ENCODE measurements at places on chromosomes 1 and 21.
A peak's percentile ranks its signal among the peaks of the same experiment; 100 is the strongest.

DNA sequence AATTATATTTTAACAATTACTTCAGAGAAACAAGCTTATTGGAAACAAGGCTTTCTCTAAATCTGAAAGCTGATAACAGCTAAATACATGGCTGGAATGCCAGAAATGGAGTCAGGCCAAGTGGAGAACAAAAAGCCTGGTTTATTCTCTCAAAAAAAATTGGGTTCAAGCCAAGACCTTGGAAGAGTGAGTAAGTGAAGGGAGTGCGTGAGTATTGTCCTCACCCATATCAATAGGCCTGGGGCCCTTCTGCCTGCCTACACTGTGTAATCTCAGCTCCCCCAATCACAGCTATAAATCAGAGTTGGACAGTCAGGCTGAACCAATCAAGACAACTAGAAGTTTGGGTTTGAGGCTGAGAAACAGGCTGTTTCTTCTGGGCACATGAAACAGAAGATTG, 7.4 kb downstream of the KYAT3 start:
- no peak for DNase-seq

GRCh38 chr1:13908128-13908527, 208.1 kb downstream of the PRDM2 start:
- DNase-seq = no peak

- no peak for DNase-seq
These were observed 134.1 kb upstream of the KRTAP19-8 start for GRCh38 chr21:31172328-31172727.

DNA sequence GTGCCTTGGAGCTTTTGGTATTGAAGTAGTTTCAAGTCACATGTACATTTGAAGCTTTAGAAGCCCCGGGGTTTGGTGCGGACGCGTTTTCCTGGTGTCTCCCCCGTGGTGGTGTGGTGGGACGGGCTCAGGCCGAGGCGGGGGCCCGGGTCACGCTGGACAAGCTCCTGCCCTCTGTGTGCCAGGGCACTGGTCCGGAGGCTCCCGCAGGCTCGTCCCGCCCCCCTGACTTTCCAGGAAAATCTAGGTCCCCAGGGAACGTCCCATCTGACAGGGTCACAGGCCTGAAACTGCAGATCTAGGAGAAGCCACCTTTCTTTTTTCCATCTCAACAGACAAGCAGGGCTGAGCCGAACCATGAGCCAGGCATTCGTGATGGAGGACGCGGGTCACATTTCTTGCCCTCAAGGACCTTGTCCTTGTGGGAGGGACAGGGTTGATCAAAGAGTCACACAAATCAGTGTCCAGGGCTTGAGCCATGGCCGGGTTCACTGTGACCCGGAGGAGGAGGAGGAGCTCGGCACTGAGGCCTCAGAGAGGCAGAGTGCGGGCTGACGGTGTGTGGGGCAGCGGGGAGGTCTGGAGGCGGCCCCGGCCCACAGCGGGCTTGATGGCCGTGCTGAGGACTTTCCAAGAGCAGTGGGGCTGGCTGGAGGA, 1.6 kb downstream of the DMRTB1 start:
- no peak for DNase-seq

GRCh38 chr1:31422505-31423319, 9.7 kb downstream of the SERINC2 start:
- peak; percentile 83 for DNase-seq

Data from WTC11 (cell line).